ENCODE measurements at places on chromosomes 5 and 9.

- peak; percentile 50 for DNase-seq
These were observed 1.1 kb downstream of the PTGER4 start for GRCh38 chr5:40680741-40681362.

DNA sequence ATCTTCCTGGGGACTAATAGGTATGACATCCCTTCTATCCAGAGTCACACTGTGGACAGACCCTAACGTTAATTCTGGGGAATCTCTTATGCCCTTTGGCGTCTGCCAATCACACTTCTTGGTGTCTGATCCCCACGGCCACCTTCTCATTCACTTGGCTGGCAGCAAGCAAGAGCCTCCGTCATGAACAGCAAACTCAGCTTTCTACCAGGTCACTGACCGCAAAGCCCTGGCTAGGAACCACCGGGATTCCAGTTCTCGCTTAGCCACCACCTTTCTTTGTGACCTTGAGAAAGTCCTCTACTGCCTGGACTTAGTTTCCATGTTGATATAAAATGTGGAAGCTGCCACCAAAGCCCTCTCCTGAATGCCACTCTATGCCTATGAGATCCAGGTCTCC is 67.7 kb upstream of the FCN1 start:
- no peak for DNase-seq

DNA sequence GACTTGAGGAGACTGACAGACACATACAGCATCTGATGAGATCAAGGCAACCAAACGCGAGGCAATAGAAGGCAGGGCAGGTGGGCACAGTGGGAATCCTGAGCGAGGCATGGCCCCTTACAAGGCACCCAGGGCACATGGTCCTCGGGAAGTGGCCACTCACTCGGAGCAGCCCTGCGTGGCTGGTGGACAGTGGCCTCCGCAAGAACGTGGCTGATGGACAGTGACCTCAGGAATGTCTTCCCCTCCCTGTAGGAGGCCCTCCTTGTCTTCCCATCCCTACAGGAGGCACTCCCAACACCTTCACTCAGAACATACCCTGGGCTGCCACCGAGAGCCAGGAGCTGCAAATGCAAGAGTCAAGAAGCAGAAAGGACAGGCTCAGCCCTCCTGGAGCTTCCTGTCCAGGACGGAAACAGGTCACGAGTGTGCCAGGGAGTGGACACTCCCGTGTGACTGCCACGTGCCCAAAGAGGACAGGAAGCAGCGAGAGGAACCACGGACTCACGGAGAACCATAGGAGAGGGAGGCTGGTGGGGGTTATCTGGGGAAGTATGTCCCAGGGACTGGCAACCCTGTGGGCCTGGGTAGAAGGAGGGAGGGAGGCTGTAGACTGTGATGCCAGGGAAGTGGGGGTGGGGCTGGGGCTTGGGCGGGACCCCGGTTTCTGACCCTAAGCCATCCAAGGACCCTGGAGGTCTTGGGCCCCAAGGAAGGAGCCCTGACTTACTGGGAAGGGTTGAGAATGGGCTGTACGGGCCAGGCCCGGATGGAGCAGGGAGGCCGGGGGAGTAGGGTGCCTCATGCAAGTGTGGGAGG is 321.9 kb upstream of the IRX4 start:
- no peak for DNase-seq

DNA sequence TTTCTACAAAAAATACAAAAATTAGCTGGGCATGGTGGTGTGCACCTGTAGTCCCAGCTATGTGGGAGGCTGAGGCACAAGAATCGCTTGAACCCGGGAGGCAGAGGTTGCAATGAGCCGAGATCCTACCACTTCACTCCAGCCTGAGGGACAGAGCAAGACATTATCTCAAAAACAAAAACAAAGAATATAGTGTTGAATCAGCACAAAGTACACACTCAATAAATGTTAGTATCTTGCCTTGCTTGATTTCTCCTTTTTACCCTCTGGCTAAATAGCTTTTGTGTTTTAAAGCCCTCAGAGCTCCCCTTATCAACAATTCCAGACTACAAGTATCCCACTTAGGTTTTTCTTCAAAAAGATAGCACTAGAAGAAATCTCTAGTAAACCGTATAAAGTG is 37.5 kb upstream of the CCNG1 start:
- DNase-seq: no peak

GRCh38 chr5:124582561-124582840 is 163.9 kb downstream of the ZNF608 start:
- DNase-seq: no peak

DNA sequence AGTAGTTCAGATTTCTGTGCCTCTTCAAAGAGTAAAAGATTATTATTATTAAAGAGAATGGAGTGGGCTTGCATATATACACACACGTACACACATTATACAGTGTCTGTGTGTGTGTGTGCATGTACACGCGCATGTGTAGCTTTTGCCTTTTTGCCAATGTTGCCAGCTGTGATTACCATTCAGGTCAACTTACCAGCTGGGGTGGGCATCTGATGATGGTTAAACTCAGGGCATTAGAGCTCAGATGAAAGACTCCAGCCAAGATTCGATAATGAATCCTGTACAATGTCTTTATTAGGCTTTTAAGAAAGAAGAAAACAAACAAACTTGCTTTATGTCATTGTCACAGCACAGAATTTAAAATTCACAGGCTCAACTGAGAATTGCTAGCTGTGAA is 296.5 kb upstream of the DMAC1 start:
- DNase-seq: no peak

- no peak for DNase-seq
These were observed 3.2 kb upstream of the MAP3K1 start for GRCh38 chr5:56812110-56812509.

DNA sequence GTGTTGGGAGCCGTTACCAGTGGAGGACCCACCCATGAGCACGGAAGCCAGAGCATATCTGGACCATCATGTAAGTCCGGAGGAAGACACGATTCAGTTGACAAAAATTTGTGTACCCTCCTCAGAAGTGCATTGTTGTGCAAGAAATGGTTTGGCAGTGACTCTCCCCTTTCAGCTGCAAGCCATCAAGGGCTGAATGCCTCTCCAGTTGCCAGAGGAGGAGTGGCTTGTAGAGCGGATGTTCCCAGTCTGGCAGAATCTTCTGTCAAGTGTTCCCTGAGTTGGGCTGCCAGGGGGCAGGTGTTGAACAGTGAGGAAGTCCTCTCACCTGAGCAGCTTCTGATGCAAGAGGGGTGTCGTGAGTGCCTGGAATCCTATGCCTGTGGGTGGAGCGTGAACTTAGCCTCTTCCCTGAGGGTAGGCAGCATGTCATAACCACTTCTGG is 27.6 kb upstream of the CDKN2AIPNL start:
- DNase-seq: no peak

DNA sequence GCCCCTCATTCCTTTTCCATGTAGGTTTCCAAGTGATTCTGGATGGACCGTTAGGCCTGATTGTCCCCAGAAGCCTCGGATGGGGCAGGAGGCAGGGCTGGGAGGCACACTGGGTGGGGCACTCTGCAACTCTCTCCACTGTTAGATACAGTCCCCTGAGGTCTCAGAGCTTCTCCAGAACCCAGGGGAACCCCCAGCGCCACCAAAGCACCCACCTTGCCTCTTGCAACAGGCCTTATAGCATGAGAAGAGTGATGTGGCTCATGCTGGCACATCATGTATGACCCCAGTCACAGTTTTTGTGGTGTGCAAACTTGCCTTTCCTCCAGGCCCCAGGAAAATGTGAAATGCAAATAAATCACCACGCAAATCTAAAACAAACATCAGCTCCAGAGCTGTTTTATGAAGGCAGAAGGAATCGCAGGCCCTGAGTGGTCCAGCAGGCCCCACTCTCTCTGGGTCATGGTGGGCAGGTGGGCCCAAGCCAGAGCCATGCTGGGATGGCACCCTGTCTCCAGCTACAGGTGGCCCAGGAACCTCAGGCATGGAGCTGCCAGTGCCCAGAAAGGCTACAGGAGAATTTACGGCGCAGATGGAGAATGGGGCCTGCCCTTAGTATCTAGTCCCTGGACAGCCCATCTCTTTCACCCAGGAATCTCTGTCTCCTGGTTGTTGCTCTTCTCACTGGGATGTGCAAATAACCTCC is 36.3 kb upstream of the CDKN2AIPNL start:
- no peak for DNase-seq

DNA sequence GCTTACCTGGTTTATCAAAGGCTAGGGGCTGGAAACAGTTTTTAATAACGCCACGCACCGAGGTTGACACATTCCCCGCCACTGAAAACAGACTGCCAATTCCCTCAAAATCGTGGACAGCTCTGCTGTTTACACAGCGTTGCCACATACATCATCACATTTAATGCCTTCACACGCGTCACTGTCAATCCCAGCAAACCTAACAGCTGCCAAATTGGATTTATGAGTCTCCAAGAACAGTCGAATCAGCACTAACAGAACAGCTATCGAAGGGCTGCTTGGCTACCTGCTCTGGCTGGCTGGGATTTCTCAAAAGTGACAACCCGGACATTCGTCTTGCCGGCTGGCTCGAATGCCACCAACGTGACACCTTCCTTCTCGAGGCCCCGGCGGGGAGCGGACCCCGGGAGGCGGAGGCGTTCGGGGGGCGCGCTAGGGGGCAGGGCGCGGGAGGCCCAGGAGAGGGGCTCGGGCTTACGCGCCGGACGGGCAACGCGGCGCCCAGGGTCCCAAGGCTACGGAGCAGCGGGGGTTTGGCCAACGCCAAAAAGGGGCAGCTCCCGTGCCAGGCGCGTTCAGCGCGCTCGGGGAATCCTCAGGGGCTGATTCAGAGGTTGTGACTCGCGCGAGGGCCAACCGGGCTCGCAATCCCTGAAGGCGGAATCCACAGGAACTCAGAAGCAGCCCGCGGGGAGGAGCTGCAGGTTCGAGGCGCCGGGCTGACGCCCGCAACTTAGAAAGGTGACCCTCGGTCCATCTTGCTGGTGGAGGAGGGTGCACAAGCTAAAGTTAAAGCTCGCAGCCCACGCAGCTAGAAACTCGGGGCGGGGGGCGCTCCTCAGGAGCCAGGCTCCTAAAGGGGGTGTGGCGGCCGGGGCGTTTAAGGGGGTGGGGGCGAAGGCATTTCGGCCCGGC is 1.2 kb downstream of the CDC14B start:
- peak; percentile 19 for DNase-seq

DNA sequence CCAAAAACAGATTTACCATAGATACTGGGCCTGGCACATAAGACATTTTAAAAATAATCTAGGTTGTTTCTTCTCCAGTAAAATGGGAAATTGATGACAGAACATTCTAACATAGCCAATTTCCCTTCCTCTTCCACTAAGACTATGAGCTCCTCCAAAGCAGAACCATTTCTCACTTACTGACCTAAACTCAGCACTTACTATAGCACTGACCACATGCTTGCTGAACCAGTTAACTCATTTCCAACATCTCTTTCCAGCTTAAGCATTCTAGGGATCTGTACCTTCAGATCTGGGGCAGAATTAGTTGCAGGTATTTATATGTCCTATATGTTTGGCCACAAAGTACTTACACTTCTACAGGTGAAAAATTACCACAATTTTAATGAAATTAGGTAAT is 58.9 kb downstream of the TTC39B start:
- no peak for DNase-seq

All from activated naive CD8-positive, alpha-beta T cell treated with anti-CD3 and anti-CD28 coated beads, Interleukin-2, amount 50 U/mL, for 24 hours (primary cell).